Calu3 (cell line): ENCODE measurements at places on chromosomes 3 and 15.

- DNase-seq: no peak
Observed at GRCh38 chr15:68158046-68158628, 47.0 kb downstream of the CALML4 start.

- no peak for DNase-seq
Observed at GRCh38 chr3:8954938-8955763, 8.1 kb downstream of the RAD18 start.

DNA sequence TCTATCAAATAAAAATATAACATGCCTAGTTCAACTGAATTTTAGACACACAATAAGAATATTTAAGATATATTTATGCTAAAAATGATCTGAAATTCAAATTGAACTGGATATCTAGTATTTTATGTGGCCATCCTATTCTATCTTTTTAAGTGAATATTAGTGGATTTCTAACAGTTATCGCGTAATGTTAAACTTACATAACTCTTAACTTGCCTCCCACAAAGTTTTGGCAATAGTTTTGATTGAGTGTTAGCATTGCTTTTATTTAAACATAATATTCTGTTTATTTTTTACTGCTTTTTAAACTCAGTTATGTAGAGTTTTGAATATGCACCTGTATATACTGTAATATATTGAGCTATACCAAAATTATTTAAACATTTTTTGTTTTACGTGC is 1279.5 kb downstream of the OTOL1 start:
- no peak for DNase-seq

DNA sequence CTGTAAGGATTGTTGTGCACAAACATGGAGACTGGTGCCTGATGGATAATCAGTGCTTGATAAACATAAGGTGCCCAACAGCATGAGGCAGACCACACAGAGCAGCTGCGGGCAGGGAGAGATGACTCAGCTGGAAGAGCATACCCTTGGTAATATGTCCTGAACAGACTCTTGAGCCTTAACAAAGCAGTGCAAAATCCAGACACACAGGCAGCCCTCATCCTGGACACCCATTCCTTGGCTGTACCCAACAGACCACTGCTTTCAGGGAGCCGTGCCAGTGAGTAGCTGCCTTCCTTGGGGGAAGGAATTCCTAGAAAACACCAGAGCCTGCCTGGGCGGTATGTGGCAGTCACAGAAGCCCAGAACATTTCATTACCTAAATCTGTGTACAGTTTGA is 156.2 kb downstream of the CLSTN2 start:
- DNase-seq: no peak

GRCh38 chr3:22542311-22542710 is 660.8 kb upstream of the UBE2E2 start:
- no peak for DNase-seq

DNA sequence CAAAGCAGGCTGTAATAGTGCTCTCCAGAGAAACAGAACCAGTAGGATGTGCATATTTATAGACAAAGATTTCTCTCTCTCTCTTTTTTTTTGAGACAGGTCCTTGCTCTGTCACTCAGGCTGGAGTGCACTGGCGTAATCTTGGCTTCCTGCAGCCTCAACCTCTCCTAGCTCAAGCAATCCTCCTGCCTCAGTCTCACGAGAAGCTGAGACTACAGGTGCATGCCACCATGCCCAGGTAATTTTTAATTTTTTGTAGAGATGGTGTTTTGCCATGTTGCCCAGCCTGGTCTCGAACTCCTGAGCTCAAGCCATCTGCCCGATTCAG is 67.1 kb upstream of the CHD2 start:
- no peak for DNase-seq
